PC-9 (cell line): ENCODE measurements at places on chromosomes 6 and 20. TPM values are rescaled to one million over a fixed set of nuclear protein-coding genes. Genes with fewer than 3 reads are reported as not detected.

Gene VPS52
- 46.2 and 48.3 TPM in 2 replicates for total RNA-seq

Gene EYA2
- total RNA-seq, result not detected in 2 replicates

Gene MICB
- total RNA-seq, result 26.7 and 37.8 TPM in 2 replicates

GRCh38 chr6:155252581-155252980 lies 11.2 kb upstream of the CLDN20 start:
- peaks cover 32% of the 10 kb centered on the region for H3K4me1 ChIP-seq
- H3K4me3 ChIP-seq, result no peak overlapping the region
- no peak overlapping the region for H3K27ac ChIP-seq
- H3K36me3 ChIP-seq, result peaks cover 11% of the 10 kb centered on the region
- DNase-seq, result no peak

DNA sequence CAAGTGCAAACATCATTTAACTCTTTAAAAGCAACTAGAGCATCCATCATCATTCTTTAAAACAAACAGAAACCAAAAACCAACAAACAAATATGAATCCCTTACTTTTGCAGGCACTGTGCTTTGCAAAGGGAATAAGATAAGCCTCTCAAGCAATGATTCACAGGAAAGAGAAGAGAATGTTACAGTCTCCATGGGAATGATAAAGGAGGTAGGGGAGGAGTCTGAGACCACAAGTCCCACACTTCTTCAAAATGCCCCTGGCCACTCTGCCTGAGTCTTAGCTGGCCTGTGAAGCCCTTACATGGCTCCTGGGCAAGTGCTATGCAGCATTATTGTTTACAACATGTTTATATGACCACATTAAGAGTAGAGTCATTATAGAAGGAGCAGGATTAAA lies 257.7 kb upstream of the MARCKS start:
- no peak overlapping the region for H3K4me3 ChIP-seq
- no peaks in the 10 kb centered on the region for H3K4me1 ChIP-seq
- no peak for DNase-seq
- no peak overlapping the region for H3K27ac ChIP-seq

- DNase-seq, result peak; percentile 58
- no peak overlapping the region for H3K27ac ChIP-seq
- H3K36me3 ChIP-seq, result no peaks in the 10 kb centered on the region
- peaks cover 10% of the 10 kb centered on the region for H3K4me1 ChIP-seq
- H3K4me3 ChIP-seq, result no peak overlapping the region
- no peaks in the 10 kb centered on the region for H3K27me3 ChIP-seq
Measured at GRCh38 chr20:32674362-32674789, 635 bp upstream of the C20orf203 start.
